ENCODE measurements at places on chromosomes 5 and 9. TPM values are rescaled to one million over a fixed set of nuclear protein-coding genes. Genes with fewer than 3 reads are reported as not detected.

GRCh38 chr9:81824802-81825730 lies 103.2 kb upstream of the SPATA31D4 start:
- peak; percentile 23 for DNase-seq

DNA sequence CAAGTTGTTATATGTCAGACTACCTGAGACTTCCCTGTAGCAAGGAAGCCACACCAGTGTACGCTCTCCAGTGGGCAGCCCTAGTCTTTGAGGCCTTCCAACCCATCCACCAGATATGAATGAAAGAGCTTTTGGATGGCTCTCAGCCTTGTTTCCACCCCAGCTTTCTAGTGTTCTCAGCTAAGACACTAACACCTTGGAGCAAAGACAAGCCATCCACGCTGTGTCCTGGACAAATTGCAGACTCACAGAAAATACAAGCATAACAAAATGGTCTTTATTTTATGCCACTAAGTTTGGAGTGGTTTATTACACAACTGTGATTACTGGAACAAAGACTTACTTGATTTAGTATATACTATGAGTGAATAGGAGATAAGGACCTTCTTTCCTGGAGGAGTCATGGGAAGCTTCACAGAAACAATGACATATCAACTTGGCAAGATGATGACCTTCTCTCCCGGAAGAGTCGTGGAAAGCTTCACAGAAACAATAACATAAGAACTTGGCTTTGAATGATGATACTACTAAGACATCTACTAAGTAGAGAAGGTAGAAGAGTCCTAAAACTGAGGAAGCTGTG lies 134.0 kb upstream of the VCAN start:
- no peak for DNase-seq

DNA sequence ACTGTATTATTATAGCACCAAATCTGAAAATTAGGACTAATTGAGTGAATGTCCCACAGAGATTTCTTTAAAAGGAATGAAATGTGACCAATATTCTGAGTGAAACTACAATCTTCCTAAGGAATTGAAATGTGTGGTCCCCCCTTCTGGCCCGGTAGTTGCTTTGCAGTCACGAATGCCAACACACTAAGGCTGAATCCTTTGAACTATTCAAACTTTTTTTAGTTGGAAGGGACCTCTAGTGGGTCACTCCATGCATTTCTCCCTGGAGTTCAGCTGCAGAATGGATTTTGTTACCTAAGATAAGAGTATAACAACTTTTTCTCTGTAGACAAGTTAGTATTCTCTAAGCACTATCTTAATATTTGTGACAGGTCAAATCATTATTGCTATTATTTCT lies 2.8 kb downstream of the CDH6 start:
- DNase-seq = peak; percentile 6

DNA sequence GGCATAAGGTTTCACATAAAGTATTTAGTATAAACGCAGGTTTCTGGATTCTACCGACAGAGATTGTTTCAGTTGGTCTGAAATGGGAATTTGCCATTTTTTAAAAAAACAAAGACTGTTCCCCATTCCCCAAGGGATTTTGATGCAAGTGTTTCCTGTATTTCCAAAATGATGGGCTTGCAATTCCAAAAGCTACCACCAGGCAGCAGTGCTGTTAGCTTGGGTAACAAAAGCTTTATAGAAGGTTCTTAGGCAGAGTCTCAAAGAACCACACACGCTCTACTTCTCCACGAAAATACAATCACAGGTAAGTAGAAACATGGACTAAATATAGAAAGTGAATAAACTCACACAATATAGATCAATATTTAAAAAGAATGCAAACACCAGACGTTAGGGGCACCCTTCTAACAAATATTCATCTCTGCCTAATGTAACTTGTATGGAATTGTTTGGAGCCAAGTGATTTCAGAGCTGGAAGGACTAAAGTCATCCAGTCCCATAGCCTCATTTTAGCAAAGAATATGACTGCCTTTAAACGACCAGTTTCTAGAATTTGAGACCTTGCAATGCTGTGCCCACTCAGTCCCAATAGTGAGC lies 154.3 kb downstream of the SPOCK1 start:
- DNase-seq = peak; percentile 55

- DNase-seq = no peak
These were observed 128.9 kb downstream of the CPLANE1 start for GRCh38 chr5:37120270-37120669.

- no peak for DNase-seq
These were observed 161.6 kb upstream of the PDE4D start for GRCh38 chr5:60055168-60055567.

DNA sequence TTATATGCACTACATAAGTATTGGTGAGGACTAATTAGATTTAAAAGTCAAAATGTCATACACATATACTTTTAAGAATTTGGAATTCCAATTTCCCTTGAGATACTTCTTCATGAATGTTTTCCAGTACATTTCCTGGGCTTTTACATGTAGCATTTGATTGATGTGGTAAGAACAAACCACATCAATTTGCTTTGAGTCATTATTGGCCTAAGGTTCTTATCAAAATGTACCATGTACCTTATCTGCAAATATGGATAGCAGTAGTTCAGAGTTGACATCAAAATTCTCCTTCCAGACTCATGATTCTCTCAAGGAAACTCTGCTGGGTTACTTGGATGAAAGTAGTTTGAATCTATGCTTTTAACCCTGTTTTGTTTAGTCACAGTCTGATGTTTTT lies 2.5 kb downstream of the CAST start:
- DNase-seq = peak; percentile 29

GRCh38 chr5:109859537-109859936 lies 169.8 kb downstream of the MAN2A1 start:
- DNase-seq = no peak

DNA sequence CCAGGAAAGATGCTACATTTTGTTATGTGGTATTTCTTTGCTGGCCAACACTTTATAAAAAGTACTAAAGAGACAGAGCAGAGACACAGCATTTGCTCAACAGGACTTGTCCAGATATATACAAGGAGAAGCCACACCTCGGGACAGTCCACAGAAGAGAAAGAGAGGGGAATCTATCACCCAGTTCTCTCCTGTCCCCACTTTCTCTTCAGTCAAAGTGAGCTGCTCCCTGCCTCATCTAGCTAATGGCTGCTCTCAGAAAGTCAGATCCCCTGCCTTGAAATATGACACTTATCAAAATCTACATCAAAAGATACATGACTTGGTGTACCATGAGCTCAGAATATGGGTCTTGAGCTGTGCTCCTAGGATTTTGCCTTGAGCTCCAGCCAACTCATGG lies 86.7 kb upstream of the SPDL1 start:
- no peak for DNase-seq

GRCh38 chr9:21554813-21555212 lies 72.7 kb upstream of the IFNE start:
- DNase-seq = no peak

DNA sequence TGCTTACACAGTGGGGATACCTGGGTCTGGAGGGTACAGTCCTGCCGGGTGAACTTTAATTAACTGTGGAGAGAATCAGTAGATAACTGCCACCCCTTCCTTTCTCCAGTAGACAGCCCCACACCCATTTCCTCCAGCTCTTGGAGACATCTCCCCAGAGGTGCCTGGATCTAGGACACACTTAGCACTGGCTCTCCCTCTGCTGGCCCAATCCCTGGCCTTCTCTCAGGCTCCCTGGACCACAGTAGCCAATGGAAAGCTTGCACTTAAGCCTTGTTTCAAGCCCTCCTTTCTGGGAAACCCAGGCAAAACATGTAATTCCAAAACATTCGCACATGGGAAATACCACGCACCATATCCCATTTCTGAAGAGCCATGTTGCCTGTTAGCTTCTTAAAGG lies 169.2 kb upstream of the GAS1 start:
- DNase-seq = no peak

DNA sequence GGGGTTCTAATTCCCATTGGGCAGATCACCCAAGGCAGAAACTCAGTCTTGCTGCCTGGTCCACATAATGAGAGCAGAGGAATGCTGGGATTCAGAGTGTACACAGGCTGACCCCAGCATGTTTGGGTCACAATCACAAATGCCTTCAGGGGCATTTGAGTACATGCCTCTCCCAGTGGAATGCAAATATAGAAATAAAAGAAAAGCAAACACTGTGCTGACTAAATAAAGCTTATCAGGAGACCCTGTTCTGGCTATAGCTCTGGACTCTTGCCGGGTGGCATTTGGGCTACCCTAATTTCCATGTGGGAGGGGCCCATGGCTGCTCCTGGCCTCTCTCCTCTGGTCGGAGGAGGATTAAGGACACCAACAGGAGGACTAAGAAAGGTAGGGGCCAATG lies 121.4 kb downstream of the DOCK8 start:
- no peak for DNase-seq

DNA sequence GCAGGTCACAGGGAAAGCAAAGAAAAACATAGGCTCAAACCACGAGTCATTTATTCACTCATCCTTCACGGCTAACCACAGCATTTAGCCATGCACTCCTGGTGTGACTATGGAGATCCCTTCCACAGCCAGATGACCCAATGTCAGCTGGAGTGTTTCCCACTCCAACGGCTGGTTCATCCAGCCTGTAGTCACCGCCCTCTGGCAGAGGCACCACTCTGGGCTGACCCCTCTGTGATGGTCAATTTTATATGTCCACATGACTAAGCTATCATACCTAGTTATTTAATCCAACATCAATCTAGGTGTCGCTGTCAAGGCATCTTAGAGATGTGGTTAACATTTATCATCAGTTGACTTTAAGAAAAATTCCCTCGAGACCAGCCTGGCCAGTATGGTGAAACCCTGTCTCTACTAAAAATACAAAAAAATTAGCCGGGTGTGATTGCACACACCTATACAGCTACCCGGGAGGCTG lies 9.5 kb upstream of the PHF19 start:
- peak; percentile 90 for DNase-seq

GRCh38 chr5:129506086-129506485 lies 46.0 kb downstream of the ADAMTS19 start:
- DNase-seq = no peak

DNA sequence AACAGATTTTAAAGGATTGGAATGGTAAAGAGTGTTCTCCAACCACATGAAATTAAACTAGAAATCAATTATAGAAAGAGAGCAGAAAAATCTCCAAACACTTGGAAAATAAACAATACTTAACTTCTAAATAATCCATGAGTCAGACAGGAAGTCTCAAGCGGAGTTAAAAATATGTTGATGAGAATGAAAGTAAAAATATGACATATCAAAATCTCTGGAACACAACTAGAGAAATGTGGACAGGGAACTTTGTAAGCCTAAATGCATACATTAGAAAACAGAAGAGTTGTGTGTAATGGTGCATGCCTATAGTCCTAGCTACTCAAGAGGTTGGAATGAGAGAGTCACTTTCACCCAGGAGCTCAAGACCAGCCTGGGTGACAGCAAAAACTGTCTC lies 47.9 kb upstream of the ZNF618 start:
- DNase-seq = no peak

- DNase-seq = no peak
These were observed 47.6 kb upstream of the GRHPR start for GRCh38 chr9:37374892-37375291.

GRCh38 chr5:176560364-176560763 lies 11.2 kb downstream of the CDHR2 start:
- DNase-seq = no peak

- DNase-seq = no peak
These were observed 98.7 kb downstream of the DROSHA start for GRCh38 chr5:31433229-31433628.

DNA sequence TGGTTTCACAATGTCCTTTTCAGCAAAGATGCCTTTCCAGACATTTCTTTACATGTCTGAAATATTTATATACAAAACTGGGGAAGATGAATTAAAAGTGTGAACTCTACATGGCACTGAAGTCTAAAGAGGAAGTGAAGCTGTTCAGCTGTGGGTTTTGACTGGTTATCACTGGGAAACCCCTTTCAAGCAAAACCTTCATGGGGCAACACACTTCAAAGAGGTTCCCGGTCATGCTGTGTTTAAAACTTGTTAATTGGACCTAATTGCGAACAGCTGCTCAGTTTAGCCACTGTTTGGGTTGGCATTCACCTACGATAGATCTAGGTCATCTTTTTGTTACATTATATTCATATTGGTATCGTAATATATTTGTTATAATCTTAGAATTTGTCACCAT lies 20.0 kb upstream of the GDNF start:
- peak; percentile 21 for DNase-seq

- no peak for DNase-seq
These were observed 71.5 kb downstream of the WNK2 start for GRCh38 chr9:93255494-93255867.

GRCh38 chr9:33350310-33350709 lies 52.1 kb downstream of the AQP7 start:
- DNase-seq = peak; percentile 22

DNA sequence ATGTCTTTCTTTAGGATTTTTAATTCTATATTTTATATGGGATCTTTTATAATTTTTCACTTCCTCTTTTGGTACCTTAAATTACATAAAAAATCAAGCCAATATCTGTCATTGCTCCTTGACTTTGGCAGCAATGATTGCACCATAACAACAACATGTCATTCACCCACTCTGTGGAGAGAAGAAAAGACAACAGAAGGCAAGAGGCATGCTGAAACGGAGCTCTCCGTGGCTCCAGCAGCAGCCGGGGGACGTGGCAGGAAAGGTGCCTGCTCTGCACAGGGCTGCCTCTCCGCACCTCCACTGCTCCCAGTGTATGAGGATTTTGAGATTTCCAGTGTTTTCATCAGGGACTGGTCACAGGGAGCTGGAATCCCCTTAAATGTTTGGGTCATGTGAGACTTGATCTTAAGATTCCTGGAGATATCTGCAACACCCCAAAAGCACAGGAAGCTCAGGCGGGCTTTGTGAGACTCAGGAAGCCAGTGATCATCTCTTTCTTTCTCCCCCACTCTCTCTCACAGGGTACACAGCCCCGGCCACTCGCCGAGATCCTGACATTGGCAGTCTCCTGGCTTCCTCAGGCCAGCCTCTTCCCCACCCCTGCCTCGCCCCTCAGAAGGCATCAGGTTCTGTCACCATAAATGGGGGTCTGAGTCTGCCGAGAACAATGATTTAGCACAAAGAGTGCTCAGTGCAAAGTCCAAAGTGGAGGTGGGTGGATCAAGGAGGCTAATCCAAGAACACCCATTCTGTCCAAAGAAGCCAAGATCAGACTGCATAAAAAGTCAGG lies 74.6 kb downstream of the ACTL7B start:
- no peak for DNase-seq

DNA sequence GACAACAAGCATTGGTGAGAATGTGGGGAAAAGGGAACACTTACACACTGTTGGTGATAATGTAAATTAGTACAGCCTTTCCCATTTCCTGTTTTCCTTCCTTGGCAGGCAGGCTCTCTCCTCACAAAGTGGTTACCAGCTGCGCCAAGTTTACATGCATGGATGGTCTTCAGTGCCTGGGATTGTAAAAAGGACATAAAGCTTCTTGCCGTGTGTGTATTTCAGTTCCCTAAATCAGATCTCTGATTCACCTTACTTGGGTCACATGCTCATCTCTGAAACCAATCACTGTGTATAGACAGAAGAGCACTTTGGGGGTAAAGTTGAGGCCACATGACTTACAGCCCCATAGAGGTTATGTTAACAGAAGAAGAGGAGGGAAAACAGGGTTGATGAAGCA lies 92.8 kb downstream of the CAVIN4 start:
- no peak for DNase-seq

Gene FOXD4L4
- total RNA-seq = not detected

Gene PLAC8L1
- total RNA-seq = not detected

Gene SGCD
- total RNA-seq = 5.7 TPM

Gene MYOZ3
- total RNA-seq = 0.78 TPM

Gene NDST1
- total RNA-seq = 18.5 TPM

Gene TPPP
- 0.98 TPM for total RNA-seq

Gene PTGES
- 0.96 TPM for total RNA-seq

Gene PCDHA7
- total RNA-seq = 0.88 TPM

Gene IFNA2
- total RNA-seq = not detected

Gene ZNG1F
- total RNA-seq = 4.4 TPM

Gene RASGEF1C
- total RNA-seq = 0.24 TPM

Gene SIT1
- not detected for total RNA-seq

Gene TRIM7
- 16.1 TPM for total RNA-seq
